ENCODE measurements at places on chromosomes 6 and 20. TPM values are rescaled to one million over a fixed set of nuclear protein-coding genes. Genes with fewer than 3 reads are reported as not detected.

The SIRPB1 gene
- total RNA-seq = 14.8 TPM

The PXMP4 gene
- 10.7 TPM for total RNA-seq

The SULF2 gene
- not detected for total RNA-seq

The SLC22A7 gene
- total RNA-seq = not detected

The CSTF1 gene
- total RNA-seq = 43.7 TPM
